CD4-positive, alpha-beta memory T cell (primary cell): ENCODE measurements at places on chromosomes 6 and 20. TPM values are rescaled to one million over a fixed set of nuclear protein-coding genes. Genes with fewer than 3 reads are reported as not detected.

DNA sequence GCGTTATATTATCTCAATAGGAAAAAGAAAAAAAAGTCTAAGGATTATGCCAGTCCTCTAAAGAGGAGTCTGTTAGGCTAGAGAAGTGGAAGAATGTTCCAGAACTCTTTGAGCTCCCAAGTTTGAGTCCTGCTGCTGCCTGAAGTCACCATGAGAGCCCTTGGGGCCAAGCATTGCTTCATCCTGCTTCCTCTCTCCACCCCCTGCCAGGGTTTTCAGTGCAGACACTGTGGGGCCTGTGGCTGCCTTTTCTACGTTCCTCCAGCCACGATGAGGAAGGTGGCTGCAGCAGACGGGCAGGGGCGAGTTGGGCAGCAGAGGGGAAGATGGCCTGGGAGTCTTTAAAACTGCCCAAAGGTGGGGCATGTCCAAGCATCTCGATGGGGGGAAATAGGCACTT, 214.4 kb upstream of the KCNG1 start:
- DNase-seq = no peak

RFX6 gene
- not detected for total RNA-seq

DNA sequence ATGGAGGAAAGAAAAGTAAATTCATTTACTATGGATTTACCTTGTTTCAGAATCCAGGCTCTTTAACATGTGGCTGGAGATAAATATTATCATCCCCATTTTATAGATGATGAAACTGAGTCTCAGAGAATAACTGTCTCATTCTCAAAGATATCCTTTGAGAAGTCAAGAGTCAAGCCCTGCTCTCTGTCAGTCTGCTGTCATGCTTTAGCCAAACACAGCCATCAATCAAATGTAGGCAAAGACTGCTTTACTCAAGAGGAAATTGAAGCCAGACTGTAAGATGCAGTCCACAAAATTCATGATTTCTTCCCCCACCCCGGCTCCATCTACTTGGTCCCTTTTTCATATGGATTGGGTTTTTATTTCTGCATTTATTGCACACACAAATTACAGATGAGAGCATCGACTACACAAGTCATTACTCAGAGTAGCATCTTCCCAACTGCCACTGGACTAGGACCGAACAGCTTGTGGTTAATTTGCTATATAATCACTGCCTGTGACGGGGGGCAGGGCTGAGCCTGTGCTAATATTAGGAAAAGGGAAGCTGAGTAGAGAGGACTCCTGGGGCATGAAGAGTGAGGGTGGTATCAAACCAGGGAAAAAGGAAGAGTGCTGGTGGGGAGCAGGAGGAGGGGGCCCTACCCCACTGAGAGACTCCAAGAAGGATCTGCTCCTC, 102.7 kb upstream of the TOP1 start:
- DNase-seq = no peak

RAD21L1 gene
- total RNA-seq = 0.78 TPM

DNA sequence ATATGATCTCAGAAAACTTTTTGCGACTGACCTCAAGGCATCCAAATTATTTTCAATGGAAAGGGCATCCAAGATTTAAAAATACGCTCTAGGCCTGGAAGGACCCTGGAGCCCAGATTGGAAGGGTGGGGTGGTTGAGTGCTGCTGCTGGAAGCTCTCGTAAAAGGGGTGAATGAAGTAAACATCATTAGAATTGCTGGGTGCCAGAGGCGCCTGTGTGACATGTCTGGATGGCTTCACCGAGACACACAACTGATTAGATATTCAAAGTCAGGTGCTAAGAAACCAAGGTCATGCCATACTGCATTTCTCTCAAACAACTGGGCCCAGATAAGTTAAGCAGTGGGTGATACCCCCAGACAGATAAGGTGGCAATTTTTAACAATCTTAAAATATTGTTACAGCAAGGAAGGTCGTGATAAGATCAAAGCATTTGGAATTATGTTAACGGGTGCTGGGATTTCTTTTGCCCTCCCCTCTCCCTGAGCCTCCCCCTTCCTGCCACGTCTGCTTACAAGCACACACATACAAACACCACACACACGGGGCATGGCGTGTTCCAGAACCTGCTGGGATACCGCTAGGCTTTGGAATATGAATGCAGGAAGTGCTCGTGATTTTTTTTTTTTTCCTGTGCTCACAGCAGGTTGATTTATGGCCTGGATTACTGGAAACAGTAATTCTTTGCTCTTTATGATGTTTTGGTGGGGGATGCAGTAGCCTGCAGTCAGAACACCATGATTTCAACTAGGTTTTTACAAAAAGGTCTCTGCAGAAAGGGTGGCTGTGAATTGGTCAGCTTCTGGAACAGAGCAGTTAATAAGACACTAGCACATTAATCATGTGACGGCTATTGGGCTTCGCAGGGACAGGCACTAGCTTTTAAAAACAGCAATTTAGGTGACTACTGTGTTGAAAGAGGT, 551.2 kb downstream of the QKI start:
- no peak for DNase-seq

KIF6 gene
- total RNA-seq = not detected

SLC25A27 gene
- 2.6 TPM for total RNA-seq

GRCh38 chr6:165841153-165841558, 178.1 kb upstream of the PDE10A start:
- no peak for DNase-seq

- DNase-seq = no peak
Observed at GRCh38 chr20:17518339-17519052, 12.7 kb downstream of the BFSP1 start.

GRCh38 chr20:50717974-50718761, 13.2 kb upstream of the PARD6B start:
- DNase-seq = no peak

GRCh38 chr6:10800810-10801209, 37.5 kb downstream of the MAK start:
- DNase-seq = no peak

DNA sequence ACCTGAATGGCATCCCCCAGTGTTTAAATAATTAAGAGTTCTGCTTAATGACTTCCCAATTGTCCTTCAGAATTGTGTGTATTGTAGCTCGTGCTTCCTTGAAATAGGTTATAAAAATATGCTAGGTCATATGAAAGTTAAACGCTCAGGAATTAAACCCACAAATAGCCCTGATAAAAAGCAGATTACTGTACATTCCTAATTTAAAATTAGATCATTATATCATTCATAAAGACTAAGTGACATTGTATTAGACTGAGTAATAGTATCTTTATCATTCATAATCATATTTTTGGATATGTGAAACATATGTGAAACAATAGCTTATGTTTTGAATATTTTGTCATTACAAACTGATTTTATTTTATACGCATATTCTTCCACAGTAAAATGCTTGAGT, 1706.7 kb downstream of the HACE1 start:
- DNase-seq = no peak

DNA sequence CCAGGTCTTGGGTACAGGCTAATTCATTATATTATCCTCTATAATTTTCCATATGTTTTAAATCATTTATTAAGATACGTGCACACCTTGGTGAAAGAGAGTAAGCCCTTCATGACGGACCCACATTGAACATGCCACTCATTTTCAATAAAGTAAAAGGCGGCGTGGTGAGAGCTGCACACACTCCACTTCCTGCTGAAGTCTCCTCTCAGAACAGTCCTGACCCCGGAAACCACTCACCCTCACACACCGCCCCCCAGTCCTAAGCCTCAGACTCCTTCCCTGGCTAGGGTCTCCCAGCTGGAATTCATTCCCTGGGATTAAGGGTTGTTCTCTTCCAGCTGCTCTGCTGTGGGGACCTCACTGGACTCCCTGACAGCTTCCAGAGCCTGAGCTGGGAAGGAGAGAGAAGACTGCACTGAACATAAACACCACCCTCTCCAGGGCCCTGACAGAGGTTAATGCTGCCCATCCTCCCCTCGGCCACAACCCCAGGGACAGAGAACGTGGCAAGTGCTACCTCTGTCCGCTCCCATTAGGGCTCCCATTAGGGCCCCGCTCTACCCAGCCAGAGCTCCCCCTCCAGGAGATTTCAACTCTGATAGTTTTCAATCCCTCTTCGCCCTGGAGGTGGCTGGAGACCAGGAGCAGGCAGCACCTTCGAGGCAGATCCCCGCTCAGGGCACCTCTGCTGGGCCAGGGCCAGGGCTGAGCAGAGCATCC, 24.8 kb downstream of the GRM4 start:
- DNase-seq = no peak

GRCh38 chr6:115131709-115132490, 789.1 kb upstream of the HS3ST5 start:
- DNase-seq = no peak

DNA sequence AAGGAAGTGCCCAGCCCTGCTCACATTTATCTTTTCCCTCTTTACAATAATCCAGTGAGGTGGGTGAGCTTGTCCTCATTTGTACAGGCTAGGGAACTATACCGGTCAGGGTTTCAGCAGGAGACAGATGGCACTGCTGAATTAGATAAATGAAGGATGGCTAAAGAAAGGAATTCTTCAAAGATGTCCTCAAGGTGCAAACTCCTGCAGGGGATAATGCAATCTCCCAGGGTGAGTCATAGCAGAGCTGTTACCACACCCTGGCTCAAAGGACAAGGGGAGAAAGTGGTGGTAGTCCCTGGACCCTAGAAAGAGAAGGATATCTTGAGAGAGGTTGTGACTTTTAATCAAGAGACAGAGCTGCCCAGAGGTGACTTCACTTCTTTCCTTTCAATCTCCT, 66.7 kb downstream of the RFPL4B start:
- DNase-seq = no peak

GRCh38 chr6:116330511-116330910, 40.2 kb upstream of the DSE start:
- no peak for DNase-seq

DNA sequence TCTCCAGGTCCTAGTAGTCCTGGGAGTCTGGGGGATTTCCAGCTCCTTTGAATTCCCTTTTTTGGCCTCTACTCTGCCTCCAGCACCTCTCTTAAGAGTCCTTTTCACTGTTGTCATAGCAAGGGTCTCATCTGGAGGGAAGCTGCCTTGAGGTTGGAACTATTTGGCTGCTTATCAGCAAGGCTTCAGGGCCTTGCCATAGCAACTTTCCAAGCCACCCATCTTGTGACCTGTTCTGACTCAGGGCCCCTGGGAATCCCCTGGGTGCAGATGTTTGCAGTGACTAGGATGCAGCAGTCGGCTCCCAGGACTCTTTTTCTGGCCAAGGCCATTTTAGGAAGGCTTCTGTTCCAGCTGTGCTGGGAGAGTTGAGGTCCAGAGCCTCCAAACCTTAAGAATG, 12.4 kb downstream of the PKIG start:
- no peak for DNase-seq

DNA sequence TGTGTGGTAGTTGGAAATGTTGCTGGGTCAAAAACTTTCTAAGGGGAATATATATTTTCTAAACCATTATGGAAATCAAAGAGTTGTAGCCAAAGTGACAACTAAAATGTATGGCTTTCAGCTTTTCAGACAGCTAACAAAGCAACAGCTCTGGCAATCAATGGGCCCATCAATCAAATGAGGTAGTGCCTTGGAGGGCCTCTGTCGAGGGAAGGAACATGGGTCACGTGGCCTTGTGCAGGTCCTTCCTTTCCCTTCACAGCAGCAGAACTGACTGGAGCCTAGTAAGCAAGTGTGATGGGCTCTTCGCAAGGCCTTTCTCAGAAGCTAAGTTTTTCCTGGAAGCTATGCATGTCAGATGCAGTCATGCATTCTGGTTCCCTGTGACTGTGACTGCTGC, 17.9 kb downstream of the FAXC start:
- DNase-seq = no peak

DNA sequence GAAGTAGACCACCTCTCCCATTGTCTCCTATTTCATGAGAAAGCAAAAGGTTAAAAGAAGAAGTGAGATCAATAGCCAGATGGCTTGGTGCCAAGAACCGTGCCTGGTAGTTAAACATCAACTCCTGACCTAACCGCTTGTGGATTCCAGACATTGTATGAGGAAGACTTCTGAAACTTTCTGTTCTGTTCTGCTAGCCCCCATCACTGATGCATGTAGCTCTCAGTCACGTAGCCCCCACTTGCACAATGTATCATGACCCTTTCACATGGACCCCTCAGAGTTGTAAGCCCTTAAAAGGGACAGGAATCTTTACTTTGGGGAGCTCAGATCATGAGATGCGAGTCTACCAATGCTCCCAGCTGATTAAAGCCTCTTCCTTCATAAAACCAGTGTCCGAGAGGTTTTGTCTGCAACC, 301.2 kb downstream of the RNGTT start:
- no peak for DNase-seq

GRCh38 chr6:129748901-129749748, 39.1 kb upstream of the ARHGAP18 start:
- DNase-seq = no peak

DNA sequence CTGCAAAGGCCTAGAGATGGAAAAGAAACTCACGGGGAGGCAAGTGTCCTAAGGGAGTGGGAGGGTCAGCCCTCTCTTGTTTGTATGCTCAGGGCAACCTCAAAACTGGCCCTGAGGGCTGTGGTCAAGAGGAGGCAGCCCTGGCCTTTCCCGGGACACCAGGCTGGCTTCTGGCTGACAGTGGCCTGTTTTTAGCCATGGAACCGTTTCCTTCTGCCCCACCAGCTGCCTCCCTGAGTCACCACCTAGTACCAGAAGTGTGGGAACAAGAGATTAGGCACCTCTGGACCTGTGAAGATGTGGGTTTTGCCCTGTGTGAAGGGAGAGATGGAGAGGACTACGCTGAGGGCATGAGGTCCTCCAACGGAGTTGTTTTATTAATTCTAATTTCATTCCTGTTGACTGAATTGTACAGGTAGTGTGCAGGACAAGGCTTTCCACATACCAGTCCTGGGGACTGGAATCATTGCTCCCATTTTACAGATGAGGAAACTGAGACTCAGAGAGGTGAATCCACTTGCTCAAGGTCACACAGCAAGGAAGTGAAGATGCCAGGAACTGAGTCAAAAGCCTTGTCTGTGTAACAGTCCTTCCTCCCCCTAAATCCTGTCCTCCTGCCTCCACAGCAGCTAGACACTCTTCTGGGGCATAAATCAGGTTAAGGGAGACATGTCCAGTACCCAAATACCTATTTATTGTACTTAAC, 5.5 kb downstream of the FOXS1 start:
- no peak for DNase-seq

BPI gene
- not detected for total RNA-seq

HUS1B gene
- 2.6 TPM for total RNA-seq

GRCh38 chr6:43765776-43766499, 4.1 kb upstream of the VEGFA start:
- DNase-seq = no peak
